Hematopoietic multipotent progenitor cell treated with erythropoietin and hydrocortisone succinate and interleukin-3 and kit ligand, for 8 days (in vitro differentiated cells): ENCODE measurements at places on chromosomes 2 and 18.
A peak's percentile ranks its signal among the peaks of the same experiment; 100 is the strongest.

DNA sequence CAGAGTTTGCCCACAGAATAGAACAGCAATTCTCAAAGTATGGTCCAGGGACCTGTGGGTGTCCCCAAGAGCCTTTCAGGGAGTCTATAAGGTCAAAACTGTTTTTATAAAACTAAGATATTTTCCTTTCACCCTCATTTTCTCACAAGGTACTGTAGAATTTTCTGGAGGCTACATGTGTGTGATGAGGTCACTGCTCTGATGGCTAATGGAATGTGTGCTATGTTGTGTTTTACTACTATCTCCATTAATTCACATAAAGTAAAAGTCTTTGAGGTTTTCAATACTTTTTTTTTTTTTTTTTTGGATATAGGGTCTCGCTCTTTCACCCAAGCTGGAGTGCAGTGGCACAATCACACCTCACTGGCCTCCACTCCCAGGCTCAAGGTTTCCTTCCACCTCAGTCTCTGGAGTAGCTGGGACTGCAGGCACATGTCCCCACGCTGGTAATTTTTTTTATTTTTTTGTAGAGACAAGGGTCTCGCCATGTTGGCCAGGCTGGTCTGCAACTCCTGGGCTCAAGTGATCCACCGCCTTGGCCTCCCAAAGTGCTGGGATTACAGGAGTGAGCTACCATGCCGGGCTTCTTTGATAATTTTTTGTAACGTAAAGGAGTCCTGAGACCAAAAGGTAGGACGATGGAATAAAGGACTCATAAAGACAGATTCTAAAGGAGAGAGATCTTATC lies 1.8 kb downstream of the TRABD2A start:
- DNase-seq, result no peak

GRCh38 chr2:20103530-20103929 lies 52.1 kb upstream of the LAPTM4A start:
- DNase-seq, result peak; percentile 40

DNA sequence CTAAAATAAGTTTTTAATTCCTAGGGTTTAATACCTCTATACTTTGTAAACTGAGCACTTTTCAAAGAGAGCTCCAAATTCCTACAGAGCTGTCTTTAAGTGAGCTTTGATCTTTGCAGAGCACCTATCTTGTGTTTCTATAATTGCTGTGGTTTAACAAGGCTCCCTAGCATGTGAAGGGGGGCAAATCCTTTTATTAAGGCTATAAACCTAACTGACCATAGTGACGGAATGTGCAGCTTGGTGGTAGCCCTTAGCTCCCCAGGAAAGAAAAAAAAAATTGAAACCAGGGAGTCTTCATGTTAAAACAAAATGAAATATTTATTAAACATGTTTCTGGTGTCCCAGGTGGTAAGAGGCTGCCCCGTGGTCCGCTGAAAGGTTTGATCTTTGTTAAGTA lies 78.6 kb upstream of the ETAA1 start:
- DNase-seq, result no peak

DNA sequence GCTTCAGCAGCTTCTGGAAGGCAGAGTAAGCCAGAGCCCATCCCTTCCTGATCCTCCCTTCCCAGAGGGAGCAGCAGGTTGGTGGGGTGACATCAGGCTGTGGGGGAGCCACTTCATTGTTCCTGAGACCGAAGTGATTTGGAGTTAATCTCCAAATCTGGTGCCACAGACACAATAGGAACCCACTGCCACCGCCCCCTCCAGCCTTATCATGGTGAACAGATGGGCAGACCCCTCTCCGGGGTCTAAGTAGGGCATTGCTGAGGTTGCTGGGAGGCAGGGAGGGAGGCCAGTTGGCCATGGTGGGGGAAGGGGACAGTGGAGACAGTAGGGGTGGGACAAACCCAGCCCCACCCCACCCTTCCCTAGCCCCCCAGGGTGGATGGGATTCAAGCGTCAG lies 25.6 kb upstream of the SLC35F6 start:
- no peak for DNase-seq

DNA sequence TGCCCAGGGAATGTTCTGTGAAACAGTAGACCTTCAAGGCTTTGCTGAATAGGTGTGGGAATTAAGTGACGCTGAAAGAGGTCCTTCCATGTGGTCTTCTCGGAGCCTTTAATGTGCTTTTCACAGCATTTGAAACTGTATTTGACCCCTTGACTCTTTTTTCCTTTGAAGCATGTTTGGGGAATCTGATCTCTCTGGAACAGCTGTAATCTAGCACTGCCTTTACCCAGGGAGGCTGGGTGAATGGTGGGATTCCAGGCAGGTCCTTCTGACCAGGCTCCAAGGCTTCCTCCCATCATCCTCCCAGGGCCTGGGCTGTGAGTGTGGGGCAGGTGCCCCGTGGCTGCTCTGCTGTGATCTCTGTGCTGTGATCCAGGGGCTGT lies 4.2 kb downstream of the ZAP70 start:
- DNase-seq, result no peak

DNA sequence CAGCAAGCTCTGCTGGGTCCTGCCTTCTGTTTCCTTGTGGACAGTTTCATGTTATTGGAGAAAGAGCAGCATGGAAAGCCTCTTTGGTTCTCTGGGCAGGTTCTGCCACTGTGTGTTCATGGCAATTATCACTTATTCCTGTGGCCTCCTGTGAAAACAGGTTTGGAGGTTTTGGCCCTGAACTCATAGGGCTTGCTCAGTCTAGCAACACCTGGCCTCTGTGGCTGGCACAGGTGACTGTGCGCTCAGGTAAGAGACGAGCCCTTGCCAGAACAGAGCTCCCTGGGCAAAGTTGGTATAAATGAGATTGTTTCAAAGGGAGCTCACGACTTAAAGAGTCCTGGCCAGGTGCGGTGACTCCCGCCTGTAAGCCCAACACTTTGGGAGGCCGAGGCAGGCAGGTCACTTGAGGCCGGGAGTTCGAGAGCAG lies 5.7 kb downstream of the CEP68 start:
- no peak for DNase-seq

- no peak for DNase-seq
These were observed 21.0 kb upstream of the RRM2 start for GRCh38 chr2:10101491-10101890.

DNA sequence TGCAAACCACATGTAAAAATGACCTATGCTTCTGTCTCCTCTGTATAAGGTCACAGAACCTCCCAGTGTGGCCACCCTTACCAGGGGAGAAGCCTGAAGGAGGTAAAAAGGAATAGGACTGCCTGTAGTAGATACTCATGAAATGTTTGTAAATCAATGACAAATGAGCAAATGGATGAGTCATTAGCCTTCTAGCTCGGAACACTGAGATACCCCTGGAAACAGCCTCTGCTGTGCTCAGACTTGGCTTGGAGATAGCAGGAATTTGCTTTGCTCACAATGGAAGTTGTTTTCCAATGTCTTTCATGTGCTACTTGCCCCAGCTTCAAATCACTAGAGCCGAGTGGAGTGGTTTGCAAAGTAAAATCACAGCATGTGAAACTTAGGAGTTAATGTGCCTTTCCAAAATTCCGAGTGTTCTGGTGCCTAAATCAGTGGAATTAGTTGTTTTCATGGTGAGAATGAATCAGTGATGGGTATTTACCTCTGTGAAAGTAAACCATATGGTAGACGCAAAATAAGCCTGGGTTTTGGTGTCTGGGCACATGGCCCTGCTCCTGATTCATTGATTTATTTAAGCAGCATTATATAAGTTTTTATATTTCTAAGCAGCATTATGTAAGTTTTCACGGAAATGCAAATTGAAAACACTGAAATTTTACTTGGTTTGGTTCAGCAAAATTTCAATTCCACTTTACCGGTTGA lies 154.0 kb upstream of the MAP3K20 start:
- no peak for DNase-seq

DNA sequence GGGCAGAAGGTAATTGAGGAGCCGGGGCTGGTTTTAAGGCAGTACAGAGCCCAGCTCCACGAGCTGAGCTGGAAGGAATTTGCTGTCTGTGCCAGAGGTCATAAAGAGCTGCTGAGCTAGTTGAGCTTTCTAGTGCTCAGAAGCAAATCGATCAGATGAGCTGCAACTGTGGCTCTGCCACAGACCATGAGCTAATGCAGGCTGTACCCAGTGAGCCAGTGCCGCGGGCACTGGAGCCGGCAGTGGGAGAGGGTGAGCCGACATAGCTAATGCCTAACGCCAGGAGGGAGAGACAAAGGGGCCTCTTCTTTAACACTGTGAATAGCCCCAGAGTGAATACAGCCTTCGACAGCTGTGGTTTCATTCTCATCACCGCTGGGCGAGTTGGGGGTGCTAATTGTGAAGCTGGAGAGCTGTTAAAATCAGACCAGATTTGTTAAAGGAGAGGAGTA lies 410.1 kb upstream of the TCF4 start:
- DNase-seq, result no peak

DNA sequence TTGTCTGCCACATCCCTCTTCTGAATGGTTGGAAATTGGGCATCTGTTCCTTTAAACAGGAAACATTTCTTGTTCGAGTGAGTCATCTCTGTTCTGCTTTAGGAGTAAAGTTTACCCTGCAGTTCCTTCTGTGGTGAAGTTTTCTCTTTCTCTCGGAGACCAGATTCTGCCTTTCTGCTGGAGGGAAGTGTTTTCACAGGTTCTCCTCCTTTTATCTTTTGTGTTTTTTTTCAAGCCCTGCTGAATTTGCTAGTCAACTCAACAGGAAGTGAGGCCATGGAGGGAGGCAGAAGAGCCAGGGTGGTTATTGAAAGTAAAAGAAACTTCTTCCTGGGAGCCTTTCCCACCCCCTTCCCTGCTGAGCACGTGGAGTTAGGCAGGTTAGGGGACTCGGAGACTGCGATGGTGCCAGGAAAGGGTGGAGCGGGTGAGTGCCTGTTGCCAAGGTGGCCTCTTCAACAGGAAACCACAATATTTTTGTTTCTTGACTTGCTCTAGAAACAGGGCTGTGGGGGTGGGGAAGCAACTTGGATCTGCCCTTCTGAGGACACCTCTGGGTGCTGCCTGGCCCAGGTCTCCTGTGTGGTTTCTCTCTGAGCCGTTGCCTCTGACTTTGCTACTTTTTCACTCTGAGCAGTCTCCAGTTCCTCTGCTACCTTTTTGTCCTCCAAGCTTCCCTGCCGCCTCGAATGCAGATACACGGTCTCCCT lies 2.2 kb upstream of the CASP8 start:
- DNase-seq, result peak; percentile 87

DNA sequence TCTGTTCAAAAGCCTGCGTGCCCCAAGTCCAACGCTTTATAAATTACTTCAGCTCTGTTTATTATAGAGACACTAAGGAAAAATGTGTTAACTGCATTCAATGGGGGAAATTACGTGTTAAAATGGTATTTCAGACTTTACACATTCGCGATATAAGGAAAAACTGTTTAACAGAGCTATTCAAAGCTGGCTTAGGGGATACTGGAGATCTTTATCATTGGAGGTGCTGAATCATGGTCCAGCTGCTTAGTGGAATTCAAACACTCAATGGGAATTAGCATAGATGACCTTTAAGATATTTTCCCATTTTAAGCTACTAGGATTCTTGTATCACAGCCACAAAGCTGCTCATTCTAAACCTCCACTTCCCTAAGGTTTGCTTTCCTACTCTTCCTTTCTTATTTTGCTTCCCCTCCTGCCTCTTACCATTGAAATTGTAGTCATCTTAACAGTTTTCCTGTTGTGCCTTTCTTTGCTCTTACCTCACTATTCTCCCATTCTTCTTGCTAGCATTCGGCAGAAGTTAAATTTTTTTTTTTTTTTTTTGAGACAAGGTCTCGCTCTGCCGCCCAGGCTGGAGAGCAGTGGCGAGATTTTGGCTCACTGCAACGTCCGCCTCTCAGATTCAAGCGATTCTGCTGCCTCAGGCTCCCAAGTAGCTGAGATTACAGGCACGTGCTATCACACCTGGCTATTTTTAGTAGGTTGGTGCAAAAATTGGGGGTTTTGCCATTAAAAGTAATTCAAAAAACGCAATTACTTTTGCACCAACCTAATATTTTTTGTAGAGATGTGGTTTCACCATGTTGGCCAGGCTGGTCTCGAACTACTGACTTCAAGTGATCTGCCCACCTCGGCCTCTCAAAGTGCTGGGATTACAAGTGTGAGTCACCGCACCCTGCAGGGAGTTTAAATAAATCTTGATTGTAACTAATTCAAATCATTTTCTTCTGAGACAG lies 6.5 kb downstream of the SULT6B1 start:
- DNase-seq, result no peak

GRCh38 chr2:73028841-73029240 lies 42.7 kb downstream of the SFXN5 start:
- no peak for DNase-seq
